ENCODE measurements at places on chromosomes 11 and 22.

- DNase-seq: no peak
Observed at GRCh38 chr22:37060801-37061610, 9.5 kb downstream of the KCTD17 start.

DNA sequence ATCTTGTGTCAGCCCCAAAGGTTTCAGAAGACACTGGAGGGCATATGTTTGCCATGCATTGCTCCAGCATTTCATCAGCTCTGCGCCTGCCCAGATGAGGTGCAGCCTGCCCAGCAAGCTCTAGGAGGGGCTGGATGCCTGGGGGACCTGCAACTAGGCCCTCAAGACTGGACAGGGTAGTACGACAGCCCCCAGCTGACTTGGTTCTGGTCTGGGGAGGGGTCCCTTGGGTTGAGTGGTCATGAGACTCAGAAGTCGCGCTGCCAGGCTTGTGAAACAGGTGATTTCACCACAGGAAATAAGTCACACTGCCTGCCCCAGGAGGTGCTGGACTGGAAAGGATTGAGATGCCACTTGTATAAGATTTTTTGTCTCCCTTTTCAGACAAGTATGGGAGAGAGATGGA is 23.4 kb downstream of the TPBGL start:
- DNase-seq: no peak

- no peak for DNase-seq
Observed at GRCh38 chr11:60100516-60100915, 12.1 kb downstream of the MS4A2 start.

- DNase-seq: no peak
Observed at GRCh38 chr11:108713076-108713790, 48.4 kb downstream of the DDX10 start.

DNA sequence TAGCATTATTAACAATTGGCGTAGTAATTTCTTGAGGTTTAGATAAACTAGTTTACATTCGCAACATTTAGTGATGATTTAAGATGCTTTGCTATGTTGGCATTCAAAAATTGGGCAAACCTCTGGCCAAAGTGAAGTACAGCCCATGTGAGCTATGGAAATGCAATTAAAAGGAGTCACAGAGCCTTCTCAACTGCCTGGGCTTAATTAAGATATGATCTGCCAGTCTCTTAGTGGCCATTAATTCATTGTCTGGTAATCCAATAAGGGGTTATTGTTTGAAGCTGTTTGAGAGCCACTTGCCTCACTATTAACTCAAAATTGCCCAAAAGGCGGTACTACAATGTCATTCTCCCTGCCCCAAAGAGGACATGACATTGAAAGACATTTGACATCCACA is 608.9 kb downstream of the NTM start:
- no peak for DNase-seq
